ENCODE measurements at places on chromosomes 3 and 15. TPM values are rescaled to one million over a fixed set of nuclear protein-coding genes. Genes with fewer than 3 reads are reported as not detected.

DNA sequence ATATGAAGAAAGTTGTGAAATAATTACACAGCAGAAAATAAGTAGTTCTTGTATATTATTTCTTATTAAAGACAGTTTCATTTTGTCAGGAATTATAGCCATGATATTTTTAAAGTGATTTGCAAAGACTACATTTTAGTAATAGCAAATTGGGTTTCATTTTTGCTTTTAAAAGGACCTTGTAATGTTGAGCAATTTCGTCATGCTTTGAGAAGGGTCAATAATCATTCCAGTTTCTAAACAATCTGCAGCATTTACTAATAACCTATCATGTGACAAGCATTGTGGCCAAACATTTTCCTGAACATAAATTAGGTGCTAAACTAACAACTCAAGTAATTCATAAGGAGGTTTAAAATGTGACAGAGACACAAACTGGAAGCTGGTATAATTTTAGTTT is 214.4 kb upstream of the CBLB start:
- no peak for DNase-seq

- no peak for DNase-seq
These were observed 161.0 kb upstream of the CCDC54 start for GRCh38 chr3:107216229-107216628.

GRCh38 chr3:133488785-133489367 is 84.6 kb upstream of the CDV3 start:
- no peak for DNase-seq

- no peak for DNase-seq
These were observed 705.7 kb upstream of the NR2F2 start for GRCh38 chr15:95624616-95625361.

Gene TRIM69
- 27.1 TPM for total RNA-seq

Gene STAB1
- 527 TPM for total RNA-seq

- no peak for DNase-seq
These were observed 207.8 kb downstream of the PLCL2 start for GRCh38 chr3:17092583-17092933.

Gene AGBL1
- under 0.01 TPM for total RNA-seq

- DNase-seq, result no peak
These were observed 1.2 kb upstream of the LRRC34 start for GRCh38 chr3:169813757-169814517.

Gene MEIS2
- total RNA-seq, result 14.0 TPM

DNA sequence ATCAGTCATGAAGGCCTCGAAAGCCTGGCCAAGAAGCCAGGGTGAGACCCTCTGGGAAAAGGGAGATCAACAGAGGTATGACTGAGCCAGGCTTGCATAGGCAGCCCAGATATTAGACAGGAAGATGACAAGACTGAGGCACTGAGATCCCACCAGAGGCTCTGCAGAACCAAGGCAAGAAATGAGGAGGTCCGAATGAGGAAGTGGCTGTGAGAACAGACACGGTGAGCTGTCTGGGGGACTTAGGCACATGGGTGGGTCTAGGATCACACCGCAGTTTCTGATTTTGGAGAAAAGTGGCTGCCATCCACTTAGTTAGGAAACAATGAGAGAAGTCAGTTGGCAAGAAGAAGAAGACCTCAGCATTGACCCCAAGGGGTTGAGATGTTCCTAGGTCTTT is 31.5 kb upstream of the PRSS50 start:
- no peak for DNase-seq

Gene COLQ
- total RNA-seq, result 3.9 TPM

GRCh38 chr15:51801391-51801835 is 28.0 kb upstream of the TMOD3 start:
- DNase-seq, result no peak

DNA sequence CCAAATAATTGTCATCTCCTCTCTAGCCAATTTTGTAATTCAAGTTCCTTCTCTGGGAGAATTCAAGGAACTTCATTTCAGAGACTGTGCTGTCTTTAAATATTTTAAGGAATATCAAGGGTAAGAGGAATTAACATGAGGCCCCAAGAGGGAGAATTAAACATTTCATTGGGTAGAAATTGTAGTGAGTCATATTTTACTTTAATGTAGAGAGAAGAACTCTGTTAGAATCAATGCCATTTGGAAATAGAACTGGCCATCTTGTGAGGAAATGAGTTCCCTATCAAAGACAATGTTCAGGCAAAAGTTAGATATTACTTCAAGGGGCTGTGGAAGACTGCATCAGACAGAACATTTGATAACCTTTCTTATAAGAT is 43.5 kb upstream of the TP63 start:
- no peak for DNase-seq

Gene CLDN1
- 116 TPM for total RNA-seq

Gene ANKRD34C
- not detected for total RNA-seq

GRCh38 chr3:38658841-38659240 is 9.4 kb upstream of the SCN5A start:
- no peak for DNase-seq

- DNase-seq, result no peak
These were observed 172.3 kb upstream of the ANKRD28 start for GRCh38 chr3:15969874-15970640.

Gene PDZRN3
- 87.2 TPM for total RNA-seq

Gene WDR93
- 0.39 TPM for total RNA-seq

DNA sequence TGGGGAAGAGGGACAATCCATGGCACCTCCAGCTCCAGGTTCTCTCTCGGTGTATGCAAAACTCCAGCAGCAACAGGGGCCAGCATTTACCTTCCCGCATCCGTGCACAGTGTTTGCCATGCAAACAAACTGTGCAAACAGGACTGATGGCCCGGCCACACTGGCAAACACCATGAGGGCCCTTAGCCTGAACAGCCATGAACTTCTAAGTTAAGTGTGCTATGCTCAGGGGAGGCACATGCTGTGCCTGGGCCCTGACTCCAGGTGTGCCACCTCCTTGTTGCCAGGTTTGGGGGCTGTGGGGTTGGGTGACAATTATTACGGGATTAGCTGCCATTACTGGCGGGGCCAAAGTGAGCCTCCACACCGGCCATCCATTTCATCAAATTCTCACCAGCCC is 57.5 kb downstream of the CACNA2D2 start:
- DNase-seq, result no peak

DNA sequence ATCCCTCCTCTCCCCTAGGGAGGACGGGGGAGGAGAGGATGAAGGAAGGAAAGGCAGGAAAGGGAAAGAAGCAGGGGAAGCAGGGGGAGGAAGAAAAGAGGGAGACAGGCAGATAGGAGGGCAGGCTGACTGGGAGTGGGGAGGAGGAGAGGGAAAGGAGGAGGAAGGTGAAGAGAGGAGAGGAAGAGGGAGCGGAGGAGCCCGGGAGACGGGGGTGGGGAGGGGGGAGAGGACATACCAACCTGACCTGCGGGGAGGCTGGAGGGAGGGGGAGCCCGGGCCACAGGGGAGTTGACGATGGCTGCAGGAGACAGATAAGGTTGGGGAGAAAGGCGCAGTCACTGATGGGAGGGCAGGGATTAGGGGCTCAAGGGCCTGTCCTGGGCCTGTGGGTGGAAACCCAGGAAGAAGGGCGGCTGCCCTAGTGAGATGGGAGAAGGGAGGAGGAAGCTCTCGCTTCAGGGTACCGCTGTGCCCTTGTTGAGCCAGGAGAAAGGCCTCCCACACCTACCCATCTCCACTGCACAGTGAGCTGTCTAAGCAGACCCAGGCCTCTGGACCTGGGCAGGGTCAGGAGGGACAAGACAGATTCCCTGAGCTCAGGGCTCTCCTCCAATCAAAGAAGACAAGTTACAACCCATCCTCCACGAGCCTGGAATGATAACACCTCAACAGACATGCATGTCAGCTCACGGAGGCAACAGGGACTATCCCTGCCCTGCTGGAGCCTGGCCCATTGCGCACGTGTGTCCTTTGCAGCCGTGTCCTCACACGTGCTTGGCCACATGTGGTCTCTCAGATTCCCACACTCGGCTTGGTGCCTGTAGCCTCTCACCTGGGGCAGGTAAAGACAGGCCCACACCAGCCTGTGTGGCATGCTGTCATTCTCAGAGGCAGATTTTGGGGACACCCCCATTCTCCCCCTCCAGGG is 27.9 kb downstream of the C3orf18 start:
- DNase-seq, result no peak

- DNase-seq, result no peak
These were observed 123.9 kb downstream of the RAB11A start for GRCh38 chr15:65993236-65993635.

GRCh38 chr3:172646439-172647015 is 64.3 kb downstream of the NCEH1 start:
- DNase-seq, result no peak

DNA sequence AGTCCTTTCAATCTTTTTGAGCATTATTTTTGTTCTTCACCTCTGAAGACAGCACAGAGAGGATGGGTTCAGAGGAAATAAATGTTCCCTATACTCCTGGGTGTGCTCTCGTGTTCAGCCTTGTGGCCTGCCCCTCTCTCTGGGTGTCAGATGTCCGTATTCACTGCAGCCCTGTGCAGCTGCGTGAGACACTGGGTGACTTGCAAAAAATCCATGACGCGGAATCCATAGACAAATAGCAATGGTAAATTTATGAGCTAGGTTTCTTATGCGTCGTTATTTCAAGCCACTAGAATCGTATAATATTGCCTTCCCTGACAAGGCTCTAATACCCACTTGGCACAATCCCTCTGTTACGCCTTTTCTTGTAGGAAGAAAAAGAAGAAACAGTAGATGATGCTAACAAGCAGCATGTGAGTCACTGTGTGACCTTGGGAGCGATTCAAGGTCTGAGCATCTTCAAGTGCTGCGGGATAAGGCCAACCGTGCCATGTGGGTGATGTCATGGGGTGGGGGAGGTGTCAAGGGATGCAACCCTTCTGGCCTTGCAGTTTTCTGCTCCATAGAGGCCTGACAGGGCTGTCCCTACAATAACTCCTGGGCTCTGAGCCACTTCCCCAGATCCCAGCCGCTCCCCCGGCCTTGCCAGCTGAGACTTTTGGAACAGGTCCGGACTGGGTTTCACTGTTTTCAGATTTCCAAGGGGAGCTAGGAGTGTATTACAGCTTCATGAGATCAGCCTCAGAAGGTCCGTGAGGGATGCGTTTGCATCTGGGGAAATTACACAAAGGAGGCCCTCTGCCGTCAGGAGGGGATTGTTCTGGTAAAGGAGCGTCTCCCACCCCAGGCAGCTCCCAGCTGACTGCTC is 47.6 kb upstream of the POMGNT2 start:
- DNase-seq, result peak; percentile 36

DNA sequence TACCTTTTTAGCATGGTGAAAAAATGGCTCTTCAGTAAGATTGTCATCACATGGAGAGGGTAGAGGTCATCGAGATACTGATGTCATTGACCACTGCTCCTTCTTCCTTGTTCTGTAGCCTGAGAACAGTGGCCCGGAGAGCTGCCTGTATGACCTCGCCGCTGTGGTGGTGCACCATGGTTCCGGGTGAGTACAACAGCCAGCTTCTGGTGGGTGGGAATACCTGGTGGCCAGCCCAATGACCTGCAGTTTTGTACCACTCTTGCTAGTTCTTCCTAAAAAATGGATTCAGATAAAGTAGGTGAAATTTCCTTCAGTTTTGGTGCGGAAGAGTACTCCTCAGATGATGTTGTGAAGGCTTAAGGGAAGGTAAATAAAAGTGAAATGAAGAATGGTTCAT is 8.4 kb upstream of the FBXL22 start:
- no peak for DNase-seq

Gene KIF23
- 13.2 TPM for total RNA-seq

- DNase-seq, result peak; percentile 60
These were observed 131.2 kb downstream of the IGF1R start for GRCh38 chr15:98779463-98780071.

Gene ZMYND10
- total RNA-seq, result 1.7 TPM

Gene SKIL
- total RNA-seq, result 40.8 TPM

Gene PROK2
- total RNA-seq, result not detected

Gene GP9
- total RNA-seq, result not detected

- no peak for DNase-seq
These were observed 33.0 kb downstream of the ZIC4 start for GRCh38 chr3:147373301-147373700.

GRCh38 chr15:77656294-77656693 is 23.6 kb upstream of the LINGO1 start:
- no peak for DNase-seq

- no peak for DNase-seq
These were observed 141.8 kb downstream of the FILIP1L start for GRCh38 chr3:99972380-99973104.

Gene RBP2
- not detected for total RNA-seq

DNA sequence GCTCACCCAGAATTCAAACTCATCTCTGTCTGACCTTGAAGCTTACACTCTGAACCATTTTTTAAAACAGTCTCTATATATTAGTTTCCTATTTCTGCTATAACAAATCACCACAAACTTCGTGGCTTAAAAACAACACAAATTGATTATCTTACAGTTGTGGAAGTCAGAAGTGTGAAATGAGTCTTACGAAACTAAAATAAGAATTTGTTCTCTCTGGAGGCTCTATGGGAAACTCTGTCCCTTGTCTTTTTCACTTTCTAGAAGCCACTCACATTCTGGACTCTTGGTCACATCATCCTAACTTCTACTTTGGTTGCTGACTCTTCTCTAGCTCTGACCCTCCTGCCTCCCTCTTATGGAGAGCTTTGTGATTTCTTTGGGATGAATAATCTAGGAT is 429.3 kb upstream of the THBS1 start:
- no peak for DNase-seq

- no peak for DNase-seq
These were observed 52.6 kb downstream of the CNTN3 start for GRCh38 chr3:74561881-74562280.

DNA sequence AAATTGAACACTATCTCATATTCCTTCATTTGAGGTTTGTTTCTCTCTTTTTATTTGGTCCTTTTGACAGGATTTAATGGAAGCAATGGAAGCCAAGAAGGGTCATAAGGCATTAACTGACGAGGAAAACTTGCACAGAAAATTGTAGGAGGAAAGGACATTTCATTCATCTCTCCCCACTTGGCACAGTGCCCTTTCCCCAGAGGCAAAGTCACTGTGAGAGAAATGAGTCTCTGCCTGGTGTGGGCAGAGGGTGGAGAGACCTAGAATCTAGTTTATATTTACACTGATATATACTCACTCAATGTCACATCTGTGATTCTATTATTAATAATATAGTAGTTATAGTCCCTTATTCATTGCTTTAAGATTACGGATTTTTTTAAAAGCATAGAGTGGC is 324.6 kb upstream of the IL12A start:
- DNase-seq, result no peak

Gene GALNT15
- total RNA-seq, result 386 TPM
